ENCODE measurements at places on chromosomes 2 and 18. TPM values are rescaled to one million over a fixed set of nuclear protein-coding genes. Genes with fewer than 3 reads are reported as not detected.

The HAAO gene
- 1.6 TPM for total RNA-seq

The IMPA2 gene
- 41.5 TPM for total RNA-seq

The MITD1 gene
- 23.3 TPM for total RNA-seq

The AKAIN1 gene
- total RNA-seq = not detected

The EMILIN1 gene
- 160 TPM for total RNA-seq

The SIX2 gene
- total RNA-seq = under 0.01 TPM

The TNFAIP6 gene
- total RNA-seq = 13.2 TPM

DNA sequence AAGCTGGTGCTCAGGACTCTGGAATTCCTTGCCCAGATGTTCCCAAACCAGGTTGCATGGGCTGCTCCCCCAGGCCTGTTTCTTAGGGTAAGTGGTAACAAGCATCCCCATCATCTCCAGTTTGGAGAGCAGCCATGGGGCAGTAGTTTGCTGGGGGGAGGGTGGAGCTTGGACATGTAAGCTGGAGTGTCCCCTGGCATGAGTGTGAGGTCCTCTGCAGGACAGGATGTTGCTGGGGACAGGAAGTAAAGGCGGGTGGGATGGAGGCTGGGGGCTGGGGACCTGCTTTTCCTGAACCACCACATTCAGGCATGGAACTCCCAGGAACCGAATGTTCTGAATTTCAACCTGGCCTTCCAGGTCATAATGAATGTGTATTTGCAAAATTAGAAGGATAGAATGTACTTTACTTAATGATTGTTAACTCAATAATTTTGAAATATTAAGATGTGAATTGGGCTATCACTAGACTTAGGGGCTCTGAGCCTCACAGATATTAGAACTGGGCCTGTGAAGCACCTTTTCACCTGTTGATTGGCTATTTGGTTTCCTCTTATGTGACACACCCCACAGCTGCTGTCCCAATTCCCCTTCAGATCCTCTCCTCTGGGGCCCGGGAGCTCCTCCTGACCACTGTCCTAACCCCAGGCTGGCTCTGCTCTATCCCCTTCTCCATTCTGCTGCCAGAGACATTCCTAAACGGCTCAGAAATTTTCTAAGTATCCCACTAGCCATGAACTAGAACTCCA lies 66.4 kb upstream of the EPAS1 start:
- no peak for DNase-seq

Measured in fibroblast of villous mesenchyme (primary cell).